Right lobe of liver (tissue), 6 donors: ENCODE measurements at places on chromosomes 5 and 9. TPM values are rescaled to one million over a fixed set of nuclear protein-coding genes. Genes with fewer than 3 reads are reported as not detected.

- no peak overlapping the region for H3K27ac ChIP-seq
- no peak overlapping the region for H3K4me3 ChIP-seq
- no peaks in the 10 kb centered on the region for H3K36me3 ChIP-seq
- no peaks in the 10 kb centered on the region for H3K4me1 ChIP-seq
Observed at GRCh38 chr5:19266791-19267190, 721.2 kb downstream of the CDH18 start.

DNA sequence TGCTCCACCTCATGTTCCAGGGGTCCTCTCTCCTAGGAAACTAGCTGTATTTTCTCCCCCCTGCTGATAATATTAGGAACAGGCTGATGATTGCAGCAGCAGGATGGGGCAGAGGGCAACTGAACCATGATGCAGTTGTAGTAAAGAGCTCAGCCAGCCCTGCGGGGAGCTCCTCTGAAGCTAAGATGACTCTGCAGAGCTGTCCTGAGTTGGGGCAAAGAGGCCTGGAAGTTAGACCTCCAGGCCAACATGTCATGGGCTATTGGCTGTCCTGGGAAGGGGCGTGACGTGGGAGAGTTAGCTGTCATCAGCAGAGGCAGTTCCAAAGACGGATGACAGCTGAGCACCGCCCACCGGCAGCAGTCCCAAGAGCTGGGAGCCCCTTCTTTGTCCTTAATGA, 6.6 kb upstream of the FBP1 start:
- no peak for DNase-seq
- H3K36me3 ChIP-seq = no peaks in the 10 kb centered on the region
- H3K27me3 ChIP-seq = no peaks in the 10 kb centered on the region
- H3K4me1 ChIP-seq = no peaks in the 10 kb centered on the region
- no peak overlapping the region for H3K27ac ChIP-seq

DNA sequence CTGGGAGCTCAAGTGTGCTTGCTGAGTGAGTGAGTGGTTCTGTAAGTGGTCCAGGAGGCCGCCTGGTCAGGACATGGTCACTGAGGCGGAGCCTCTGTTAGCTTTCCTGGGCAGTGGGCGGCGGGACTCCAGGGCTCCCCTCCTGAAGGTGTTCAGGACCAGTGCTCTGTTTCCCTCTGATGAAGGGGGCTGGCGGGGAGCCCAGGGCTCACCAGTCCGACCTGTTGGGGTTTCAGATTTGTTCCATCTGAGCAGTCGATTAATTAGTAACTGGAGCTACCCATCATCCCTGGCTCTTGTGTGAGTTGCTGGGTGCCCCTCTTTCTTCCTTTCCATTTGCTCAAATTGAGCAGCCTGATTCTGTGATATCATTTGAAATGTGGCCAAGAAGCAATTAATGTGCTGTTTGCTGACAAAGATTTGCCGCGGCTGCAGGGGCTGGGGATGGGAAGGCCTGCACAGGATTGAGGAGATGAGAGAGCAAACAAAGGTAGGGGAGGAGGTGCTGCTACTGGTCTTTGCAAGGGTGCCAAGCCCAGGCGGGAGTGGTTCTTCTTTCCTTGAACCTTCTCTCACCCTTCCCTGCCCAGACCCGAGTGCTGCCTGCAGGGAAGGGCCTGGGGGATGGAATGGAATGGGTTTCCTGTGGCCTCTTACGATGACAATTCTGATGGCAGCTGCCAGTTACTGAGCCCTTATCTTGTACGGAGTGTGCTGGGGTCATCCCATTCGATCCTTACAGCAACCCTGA, 92.8 kb upstream of the PITX1 start:
- no peaks in the 10 kb centered on the region for H3K36me3 ChIP-seq
- no peak for DNase-seq
- no peaks in the 10 kb centered on the region for H3K4me1 ChIP-seq
- H3K27ac ChIP-seq = no peak overlapping the region
- H3K4me3 ChIP-seq = no peak overlapping the region

DNA sequence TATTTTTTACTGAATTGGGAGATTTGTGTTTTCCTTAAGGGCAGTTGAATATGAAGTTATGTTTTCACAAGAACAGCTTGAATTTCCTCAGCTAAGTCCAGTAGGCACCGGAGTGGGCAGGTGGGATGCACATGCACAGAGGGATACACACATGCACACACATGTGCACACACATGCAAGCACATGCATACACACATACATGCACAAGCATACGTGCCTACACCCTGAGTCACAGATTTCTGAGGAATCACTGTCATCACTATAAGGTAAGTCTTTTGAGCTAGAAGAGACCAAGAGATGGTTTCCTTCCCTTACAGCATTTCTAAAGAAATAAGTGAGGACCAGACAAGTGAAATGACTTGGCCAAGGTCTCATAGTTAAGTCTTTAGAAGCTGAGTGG, 8.7 kb downstream of the ENTREP1 start:
- H3K27ac ChIP-seq = no peak overlapping the region
- DNase-seq = no peak
- no peaks in the 10 kb centered on the region for H3K27me3 ChIP-seq

GRCh38 chr9:116175614-116176013, 22.0 kb downstream of the PAPPA start:
- no peak overlapping the region for H3K4me3 ChIP-seq
- DNase-seq = no peak
- no peaks in the 10 kb centered on the region for H3K4me1 ChIP-seq

Gene TAF1L
- total RNA-seq = not detected

DNA sequence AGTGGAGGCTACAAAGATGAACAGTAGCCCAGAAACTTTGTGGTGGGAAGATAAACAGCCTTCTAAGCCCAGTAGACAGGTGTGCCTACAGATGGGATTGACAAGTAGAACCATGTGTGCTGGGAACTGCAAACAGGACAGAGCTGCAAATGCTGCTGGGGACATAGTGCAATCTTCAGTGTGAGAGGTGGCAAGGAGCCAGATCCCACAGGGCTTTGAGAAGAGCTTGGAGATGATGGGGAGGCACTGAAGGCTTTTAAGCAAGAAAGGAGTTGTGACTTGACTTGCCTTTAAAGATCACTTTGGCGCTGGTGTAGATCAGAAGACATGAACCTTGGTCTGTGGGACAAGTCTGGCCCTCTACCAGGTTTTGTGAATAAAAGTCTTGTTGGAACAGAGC, 675.2 kb downstream of the ACTL7B start:
- H3K27ac ChIP-seq = no peak overlapping the region
- no peak overlapping the region for H3K4me3 ChIP-seq
- no peaks in the 10 kb centered on the region for H3K36me3 ChIP-seq

DNA sequence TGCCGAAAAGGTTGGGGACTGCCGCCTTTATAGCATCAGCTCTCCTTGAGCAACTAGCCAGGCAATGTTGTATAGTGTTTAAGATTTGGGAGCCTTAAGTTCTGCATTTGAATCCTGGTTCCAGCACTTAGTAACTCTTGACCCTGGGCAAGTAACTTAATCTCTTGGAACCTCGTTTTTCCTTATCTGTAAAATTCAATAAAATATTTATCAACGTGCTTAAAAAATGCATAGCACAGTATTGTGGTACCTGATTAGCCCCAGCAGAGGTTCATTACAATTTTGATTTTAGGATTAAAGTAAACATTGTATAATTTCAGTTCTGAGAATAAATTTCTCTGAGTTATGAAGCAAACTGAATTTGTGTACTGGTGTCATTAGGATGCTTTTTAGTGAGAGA, 66.4 kb downstream of the ZSWIM6 start:
- no peak overlapping the region for H3K27ac ChIP-seq
- no peak for DNase-seq
- no peaks in the 10 kb centered on the region for H3K4me1 ChIP-seq
- H3K4me3 ChIP-seq = no peak overlapping the region

DNA sequence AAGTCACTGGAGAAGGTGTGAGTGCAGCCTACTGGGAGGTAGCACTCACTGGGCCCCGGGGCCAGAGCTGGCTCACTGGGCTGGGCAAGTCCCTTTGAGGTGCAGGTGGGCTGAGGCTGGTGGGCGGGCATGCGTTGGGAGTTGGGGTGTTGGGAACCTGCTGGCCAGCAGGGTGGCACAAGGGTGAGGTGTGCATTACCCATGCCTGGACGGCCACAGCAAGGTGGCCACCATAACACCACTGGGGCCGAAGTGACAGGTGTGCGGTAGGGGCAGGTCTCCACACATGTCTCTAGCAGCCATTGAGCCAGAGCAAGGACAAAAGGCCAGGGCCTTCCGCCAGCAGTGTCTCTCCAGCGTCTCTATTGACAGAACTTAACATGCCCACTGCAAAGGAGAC, 22.6 kb downstream of the PRRT1B start:
- DNase-seq = no peak
- H3K36me3 ChIP-seq = no peaks in the 10 kb centered on the region
- no peak overlapping the region for H3K27ac ChIP-seq
- no peak overlapping the region for H3K4me3 ChIP-seq
- no peaks in the 10 kb centered on the region for H3K4me1 ChIP-seq

GRCh38 chr9:137168904-137169856, 671 bp downstream of the LRRC26 start:
- DNase-seq = no peak
- no peak overlapping the region for H3K4me3 ChIP-seq
- H3K27ac ChIP-seq = no peak overlapping the region

- H3K27ac ChIP-seq = no peak overlapping the region
- peaks cover 9% of the 10 kb centered on the region for H3K27me3 ChIP-seq
- no peaks in the 10 kb centered on the region for H3K4me1 ChIP-seq
- no peaks in the 10 kb centered on the region for H3K36me3 ChIP-seq
- H3K4me3 ChIP-seq = no peak overlapping the region
Observed at GRCh38 chr5:1930501-1930879, 47.8 kb upstream of the IRX4 start.

DNA sequence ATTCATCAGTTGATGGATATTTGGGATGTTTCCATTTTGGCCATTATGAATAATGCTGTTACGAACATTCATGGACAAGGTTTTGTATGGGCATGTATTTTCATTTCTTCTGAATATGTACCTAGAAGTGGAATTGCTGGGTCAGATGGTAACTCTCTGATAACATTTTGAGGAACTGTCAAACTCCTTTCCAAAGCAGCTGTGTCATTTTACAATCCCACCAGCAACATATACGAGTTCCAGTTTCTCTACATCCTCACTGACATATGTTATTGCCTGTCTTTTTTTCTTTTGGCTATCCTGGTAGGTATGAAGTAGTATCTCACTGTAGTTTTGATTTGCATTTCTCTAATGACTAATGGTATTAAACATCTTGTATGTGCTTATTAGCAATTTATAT, 86.7 kb downstream of the PRKACG start:
- no peaks in the 10 kb centered on the region for H3K36me3 ChIP-seq
- H3K4me3 ChIP-seq = no peak overlapping the region
- DNase-seq = no peak
- no peaks in the 10 kb centered on the region for H3K4me1 ChIP-seq

Gene PKN3
- total RNA-seq = 4.7 TPM

DNA sequence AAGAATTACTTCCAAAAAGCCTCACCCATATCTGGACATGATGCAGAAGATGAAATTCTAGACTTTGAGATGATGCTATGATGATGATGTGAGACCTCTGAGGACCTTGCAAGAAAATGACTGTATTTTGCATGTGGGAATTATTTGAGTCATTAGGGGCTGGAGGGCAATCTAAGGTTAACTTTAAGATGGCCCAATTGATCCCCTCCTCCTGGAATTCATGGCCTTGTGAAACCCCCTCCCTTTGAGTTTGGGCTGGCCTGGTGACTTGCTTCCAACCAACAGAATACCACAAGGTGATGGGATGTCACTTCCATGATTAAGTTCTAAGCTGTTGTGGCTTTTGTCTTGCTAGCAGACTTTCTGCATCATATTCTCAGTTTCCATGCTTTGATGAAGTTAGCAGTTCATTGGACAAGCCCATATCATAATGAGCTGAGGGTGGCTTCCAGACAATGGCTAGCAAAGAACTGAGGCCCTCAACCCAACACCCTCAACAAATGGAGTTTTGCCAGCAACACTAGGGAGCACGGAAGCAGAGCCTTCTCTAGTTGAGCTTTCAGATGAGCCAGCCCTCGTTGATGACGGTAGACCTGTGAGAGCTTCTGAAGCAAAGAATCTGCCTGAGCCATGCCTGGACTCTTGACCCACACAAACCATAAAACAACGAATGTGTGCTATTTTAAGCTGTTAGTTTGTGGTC, 7.4 kb upstream of the AMACR start:
- H3K27me3 ChIP-seq = no peaks in the 10 kb centered on the region
- DNase-seq = no peak
- H3K36me3 ChIP-seq = no peaks in the 10 kb centered on the region
- H3K27ac ChIP-seq = no peak overlapping the region
- H3K4me1 ChIP-seq = peaks cover 53% of the 10 kb centered on the region

- no peak overlapping the region for H3K27ac ChIP-seq
- H3K4me3 ChIP-seq = no peak overlapping the region
- no peaks in the 10 kb centered on the region for H3K4me1 ChIP-seq
- H3K36me3 ChIP-seq = no peaks in the 10 kb centered on the region
Observed at GRCh38 chr9:85978496-85978895, 37.5 kb downstream of the NAA35 start.

DNA sequence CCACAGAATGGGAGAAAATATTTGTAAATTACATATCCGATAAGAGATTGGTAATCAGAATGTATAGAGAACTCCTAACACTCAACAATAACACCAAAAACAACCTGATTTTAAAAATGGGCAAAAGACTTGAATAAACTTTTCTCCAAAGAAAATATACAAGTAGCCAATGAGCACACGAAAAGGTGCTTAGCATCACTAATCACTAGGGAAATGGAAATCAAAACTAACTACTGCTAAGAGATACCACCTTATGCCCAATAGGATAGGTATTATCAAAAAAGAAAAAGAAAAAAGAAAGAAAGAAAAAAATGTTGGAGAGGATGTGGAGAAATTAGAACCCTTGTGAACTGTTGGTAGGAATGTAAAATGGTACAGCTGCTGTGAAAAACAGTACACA, 212.1 kb downstream of the TLR4 start:
- no peaks in the 10 kb centered on the region for H3K36me3 ChIP-seq
- no peak overlapping the region for H3K27ac ChIP-seq
- H3K4me3 ChIP-seq = no peak overlapping the region

GRCh38 chr9:1871626-1872419, 143.3 kb upstream of the SMARCA2 start:
- no peak for DNase-seq
- no peaks in the 10 kb centered on the region for H3K36me3 ChIP-seq
- H3K27me3 ChIP-seq = no peaks in the 10 kb centered on the region
- no peak overlapping the region for H3K27ac ChIP-seq

DNA sequence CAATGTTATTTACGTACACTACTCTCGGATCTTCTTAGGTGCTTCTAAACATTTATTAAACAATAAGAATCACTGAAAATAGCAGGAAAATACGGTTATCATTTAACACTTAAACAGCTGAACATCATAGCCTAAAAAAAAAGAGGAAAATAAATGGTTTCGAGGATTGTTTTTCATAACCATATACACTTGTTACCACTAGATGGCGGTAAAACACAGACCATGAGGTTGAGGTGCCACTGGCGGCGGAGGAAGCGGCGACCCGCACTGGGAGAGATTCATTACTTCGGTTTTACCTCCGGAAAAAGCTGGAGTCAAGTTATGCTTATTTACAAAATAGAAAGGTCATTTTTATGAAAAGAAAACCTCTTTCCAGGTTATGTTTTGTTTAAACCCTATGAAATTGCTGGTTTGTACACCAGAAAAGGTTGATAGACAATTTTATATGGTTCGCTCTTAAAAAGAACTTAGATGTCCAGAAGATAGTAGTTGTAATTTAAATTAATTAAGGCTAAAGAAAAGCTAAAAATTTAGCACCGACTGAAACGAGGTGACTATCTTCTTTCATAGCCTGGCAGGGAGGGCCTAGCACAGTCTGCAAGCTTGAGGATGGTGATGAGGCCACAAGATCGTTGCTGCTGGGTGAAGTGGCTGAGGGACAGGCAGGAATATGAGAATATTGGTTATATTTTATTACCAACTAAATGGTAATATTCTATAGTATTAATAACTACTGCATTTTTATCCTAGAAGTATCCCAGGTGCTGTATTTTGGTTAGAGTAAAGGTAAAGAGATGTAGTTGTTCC, 605.7 kb downstream of the RAB3C start:
- no peak overlapping the region for H3K27ac ChIP-seq
- DNase-seq = peak; percentile 74
- H3K36me3 ChIP-seq = no peaks in the 10 kb centered on the region
- H3K4me3 ChIP-seq = no peak overlapping the region
- H3K27me3 ChIP-seq = no peaks in the 10 kb centered on the region
